ENCODE measurements at places on chromosomes 6 and 20.
A peak's percentile ranks its signal among the peaks of the same experiment; 100 is the strongest.

DNA sequence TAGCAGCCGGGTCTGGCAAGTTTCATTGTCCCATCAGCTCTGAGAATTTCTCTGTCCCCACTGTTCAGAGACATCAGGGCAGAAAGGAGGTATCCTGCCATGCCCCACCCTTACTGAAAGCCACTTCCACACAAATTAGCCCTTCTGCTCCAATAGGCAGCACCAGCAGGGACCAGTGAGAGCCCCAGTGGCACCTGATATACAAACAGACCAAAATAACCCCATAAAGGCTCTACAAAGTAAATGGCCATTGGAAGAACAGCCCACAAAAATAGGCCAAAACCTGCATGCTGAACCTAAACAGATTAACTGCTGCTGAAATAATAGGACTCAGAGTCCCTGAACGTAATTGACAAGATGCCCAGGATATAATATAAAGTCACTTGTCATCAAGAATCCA is 199.9 kb downstream of the TMEM200A start:
- no peak for DNase-seq

DNA sequence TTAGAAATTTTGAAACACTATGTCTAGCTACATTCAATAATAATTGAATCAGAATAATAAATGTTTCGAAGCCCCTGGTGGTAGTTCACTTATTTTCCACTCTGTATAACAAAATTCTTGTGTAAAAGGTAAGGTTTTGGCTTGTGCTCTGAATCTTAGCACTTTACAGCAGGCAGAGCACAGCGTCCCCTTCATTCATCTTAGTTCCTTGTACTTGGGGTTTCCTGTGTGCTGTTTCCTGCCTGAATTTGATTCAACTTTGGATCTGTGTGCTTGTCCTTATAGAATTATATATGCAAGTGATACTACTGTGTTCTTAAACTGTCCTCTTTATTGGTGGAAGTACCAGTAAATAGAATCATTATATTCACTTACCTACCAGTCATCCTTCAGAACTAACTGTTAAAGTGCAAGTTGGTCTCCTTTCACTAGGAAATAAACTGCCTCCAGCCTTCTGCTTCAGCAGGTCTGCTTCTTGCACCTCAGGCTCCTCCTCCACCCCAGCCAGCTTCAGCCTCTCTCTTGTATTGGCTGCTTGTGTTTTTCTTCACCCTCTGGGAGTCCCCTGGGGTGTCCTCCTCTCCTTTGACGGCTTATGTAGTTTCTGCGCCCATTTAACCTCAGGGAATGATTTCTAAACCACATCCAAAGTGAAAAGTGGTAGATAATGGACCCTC is 28.8 kb upstream of the TULP4 start:
- DNase-seq, result peak; percentile 25

- DNase-seq, result no peak
These were observed 190.4 kb upstream of the JAG1 start for GRCh38 chr20:10864076-10864672.

- DNase-seq, result no peak
These were observed 33.3 kb upstream of the TXLNB start for GRCh38 chr6:139325125-139325524.

- DNase-seq, result no peak
These were observed 230.8 kb downstream of the CDH4 start for GRCh38 chr20:61482901-61483300.

- no peak for DNase-seq
These were observed 6.3 kb downstream of the OSER1 start for GRCh38 chr20:44204156-44204831.

GRCh38 chr20:2293971-2294370 is 1.8 kb upstream of the TGM3 start:
- DNase-seq, result no peak

DNA sequence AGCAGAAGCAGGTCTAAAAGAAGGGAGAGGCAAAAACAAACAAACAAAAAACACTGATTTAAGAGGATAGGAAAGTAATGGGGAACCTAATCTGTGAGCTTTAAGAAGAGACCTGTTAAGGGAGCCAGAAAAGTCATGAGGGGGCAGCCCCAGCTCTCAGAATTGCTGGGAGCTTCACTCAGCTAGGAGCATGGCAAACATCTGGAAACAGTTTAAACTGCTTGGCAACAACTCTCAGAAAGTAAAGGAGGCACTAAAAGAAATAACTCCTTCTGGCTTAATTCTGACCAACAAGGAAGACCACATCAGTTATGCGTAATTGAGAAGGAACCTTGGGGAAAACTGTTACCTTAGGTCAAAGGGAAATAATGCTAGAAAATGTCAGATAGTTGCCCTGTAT is 121.4 kb downstream of the LAMP5 start:
- no peak for DNase-seq

GRCh38 chr20:48148020-48148419 is 362.7 kb upstream of the SULF2 start:
- DNase-seq, result no peak

DNA sequence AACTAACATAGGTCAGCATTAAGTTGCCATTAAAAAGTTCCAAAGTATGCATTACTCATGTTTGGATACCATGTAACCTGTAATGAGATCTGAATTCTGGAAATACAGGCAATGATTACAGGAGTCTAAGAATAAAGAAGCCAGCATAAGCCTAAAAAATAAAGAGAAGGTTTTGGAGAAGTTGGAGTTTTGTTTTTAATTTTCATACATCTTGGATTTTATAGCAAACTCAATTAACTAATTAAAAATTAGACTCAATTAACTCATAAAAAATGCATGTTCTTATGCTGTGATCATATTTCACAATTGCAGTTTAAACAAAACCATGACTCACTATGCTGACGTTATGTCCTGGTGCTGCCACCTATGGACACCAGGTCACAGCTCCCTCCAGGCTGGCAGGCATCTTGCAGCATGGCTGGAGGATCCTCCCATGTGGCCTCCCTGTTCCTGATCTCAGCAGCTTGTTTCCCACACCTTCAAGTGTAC is 648.8 kb upstream of the AGPAT4 start:
- peak; percentile 9 for DNase-seq

- no peak for DNase-seq
These were observed 55.9 kb downstream of the PRKN start for GRCh38 chr6:162671580-162672165.

- DNase-seq, result no peak
These were observed 112.0 kb upstream of the SIRPA start for GRCh38 chr20:1783245-1783644.

Data from activated CD4-positive, alpha-beta T cell treated with anti-CD3 and anti-CD28 coated beads, Interleukin-2, amount 10 ng/mL, durations not matched to agents 7 days and 5 days (primary cell).